Right renal pelvis (tissue), 4 donors: ENCODE measurements at places on chromosomes 12 and 14.

GRCh38 chr12:25884024-25884919 lies 74.2 kb upstream of the RASSF8 start:
- no peak for DNase-seq

DNA sequence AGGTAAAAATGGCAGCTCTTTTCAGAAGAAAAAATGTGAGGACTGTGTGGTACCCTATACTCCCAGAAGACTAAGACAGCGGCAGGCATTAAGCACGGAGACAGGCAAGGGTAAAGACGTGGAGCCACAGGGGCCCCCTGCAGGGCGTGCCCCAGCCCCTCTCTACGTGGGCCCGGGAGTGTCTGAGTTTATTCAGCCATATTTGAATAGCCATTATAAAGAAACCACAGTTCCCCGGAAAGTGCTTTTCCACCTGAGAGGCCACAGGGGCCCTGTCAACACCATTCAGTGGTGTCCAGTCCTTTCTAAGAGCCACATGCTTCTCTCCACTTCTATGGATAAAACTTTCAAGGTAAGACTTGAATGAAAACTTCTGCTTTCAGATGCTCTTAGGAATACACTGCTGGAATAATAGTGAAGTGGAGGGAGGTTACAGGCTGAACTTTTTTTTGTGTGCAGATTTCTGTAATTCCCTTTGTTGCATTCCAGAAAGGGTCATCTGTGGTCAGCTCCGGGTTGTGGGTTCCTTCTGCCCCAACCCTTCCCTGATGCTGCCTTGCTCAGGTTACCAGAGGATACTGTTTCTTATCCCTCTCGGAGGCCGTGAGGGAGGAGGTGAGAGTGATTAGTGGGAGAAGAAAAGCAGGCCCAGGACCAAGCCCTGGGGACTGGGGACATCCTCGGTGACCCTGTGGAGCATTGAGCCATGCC lies 58.4 kb downstream of the SLC25A47 start:
- no peak for DNase-seq

DNA sequence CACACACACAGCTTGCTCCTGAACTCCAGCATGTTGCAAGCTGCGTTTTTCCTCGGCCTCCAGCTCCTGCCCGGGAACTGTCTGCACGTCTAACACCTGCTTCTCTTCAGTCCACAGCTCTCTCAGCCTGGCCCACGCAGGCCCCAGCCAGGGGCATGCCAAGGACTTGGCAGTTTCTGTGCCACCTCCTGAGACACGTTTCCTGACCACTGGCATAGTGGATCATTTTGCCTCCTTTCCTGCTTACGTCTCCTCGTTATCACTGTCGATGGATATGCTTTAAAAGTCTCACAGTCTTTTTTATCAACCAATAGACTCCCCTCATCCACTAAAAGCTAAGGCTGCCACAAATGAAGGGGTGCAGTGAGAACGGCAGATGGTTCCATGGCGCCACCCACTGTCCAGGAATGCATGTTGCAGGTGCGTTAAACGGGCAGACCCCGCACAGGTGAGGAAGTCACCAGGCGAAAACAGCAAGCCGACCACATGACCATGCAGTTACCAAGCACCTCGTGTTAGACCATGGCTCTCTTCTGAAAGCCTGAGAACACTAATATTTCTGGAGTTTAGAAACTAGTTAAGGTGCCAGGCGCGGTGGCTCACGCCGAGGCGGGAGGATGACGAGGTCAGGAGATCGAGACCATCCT lies 14.7 kb upstream of the TEAD4 start:
- peak; percentile 20 for DNase-seq

GRCh38 chr12:51320695-51321320 lies 3.2 kb downstream of the BIN2 start:
- DNase-seq, result no peak

- no peak for DNase-seq
These were observed 40.4 kb upstream of the PPP2R5C start for GRCh38 chr14:101721111-101721510.

DNA sequence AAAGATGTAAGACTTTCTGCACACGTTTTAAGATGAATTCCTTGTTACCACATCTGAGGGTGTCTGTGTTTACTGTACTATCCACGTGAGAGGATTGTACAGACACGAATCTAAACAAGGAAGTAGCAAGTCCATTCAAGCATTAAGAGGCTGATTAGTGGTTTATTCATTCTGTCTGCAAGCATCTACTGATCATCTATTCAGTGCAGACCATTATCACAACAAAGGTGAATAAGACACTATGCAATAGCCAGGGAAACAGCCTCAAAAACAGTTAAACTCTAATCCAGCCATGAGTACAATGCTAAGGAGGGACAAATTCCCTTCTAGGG lies 111.6 kb upstream of the PZP start:
- no peak for DNase-seq

- DNase-seq, result no peak
These were observed 465.8 kb downstream of the APAF1 start for GRCh38 chr12:99110868-99111267.
